ENCODE measurements at places on chromosomes 3 and 15.

- DNase-seq: no peak
These were observed 95.7 kb downstream of the SUCNR1 start for GRCh38 chr3:151969026-151969642.

GRCh38 chr15:82093774-82094211 is 48.0 kb upstream of the MEX3B start:
- no peak for DNase-seq

DNA sequence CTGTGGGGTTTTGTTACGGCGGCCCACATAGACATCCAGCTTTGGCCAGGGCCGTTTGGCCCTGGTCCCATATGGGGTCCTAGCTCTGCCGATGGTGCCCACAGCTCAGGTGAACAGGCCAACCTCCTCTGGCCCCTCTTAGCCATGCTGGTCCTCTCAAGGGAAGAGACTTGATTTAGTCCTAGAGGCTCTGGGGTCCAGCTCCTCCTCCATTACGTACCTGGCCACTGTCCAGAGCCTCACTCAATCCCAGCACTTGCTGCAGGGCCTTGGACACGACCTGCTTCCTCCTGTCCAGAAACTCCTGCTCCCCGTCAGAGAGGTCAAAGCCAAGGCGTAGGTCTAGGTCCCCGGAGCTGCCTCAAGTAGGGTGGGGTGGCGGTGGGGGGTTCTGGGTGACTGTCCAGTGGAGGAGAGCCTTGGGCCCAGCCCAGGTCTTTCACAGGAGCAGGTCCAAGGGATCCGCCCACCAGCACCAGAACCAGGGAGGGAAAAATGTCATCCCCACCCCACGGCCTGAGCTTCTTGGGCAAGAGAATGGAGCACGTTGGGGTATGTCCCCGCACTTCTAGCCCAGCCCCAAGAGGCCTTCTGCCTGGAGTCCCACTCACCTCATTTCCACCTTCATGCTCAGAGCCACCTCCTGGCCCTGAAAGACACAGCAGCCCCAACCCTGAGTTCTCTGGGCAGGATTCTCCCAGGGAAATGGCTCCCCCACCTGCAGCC is 6.8 kb downstream of the PLA2G4F start:
- no peak for DNase-seq

DNA sequence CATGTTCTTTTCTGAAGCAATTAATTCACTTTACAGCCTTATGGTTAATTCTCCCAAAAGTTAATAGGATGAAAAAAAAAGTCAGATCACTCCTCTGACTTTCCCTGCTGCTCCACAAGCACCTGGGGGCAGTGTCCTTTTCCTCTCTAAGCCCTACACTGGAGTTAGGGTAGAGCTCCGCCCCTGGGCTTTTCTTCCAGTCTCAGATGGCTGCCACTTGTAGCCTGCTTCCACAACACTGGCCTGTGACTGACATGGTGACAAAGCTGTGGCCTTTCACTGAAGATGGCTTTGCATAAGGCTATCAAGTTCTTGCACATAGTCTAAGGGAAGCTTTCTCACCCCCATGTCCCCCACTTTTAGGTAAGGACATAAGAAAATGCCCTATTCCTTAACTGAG is 1.3 kb upstream of the MON1A start:
- no peak for DNase-seq

- DNase-seq: no peak
These were observed 122.0 kb upstream of the ATP10A start for GRCh38 chr15:25985165-25985564.

GRCh38 chr15:79673416-79674123 is 223.2 kb downstream of the MTHFS start:
- DNase-seq: no peak

- no peak for DNase-seq
These were observed 18.0 kb upstream of the CEP152 start for GRCh38 chr15:48828906-48829305.

DNA sequence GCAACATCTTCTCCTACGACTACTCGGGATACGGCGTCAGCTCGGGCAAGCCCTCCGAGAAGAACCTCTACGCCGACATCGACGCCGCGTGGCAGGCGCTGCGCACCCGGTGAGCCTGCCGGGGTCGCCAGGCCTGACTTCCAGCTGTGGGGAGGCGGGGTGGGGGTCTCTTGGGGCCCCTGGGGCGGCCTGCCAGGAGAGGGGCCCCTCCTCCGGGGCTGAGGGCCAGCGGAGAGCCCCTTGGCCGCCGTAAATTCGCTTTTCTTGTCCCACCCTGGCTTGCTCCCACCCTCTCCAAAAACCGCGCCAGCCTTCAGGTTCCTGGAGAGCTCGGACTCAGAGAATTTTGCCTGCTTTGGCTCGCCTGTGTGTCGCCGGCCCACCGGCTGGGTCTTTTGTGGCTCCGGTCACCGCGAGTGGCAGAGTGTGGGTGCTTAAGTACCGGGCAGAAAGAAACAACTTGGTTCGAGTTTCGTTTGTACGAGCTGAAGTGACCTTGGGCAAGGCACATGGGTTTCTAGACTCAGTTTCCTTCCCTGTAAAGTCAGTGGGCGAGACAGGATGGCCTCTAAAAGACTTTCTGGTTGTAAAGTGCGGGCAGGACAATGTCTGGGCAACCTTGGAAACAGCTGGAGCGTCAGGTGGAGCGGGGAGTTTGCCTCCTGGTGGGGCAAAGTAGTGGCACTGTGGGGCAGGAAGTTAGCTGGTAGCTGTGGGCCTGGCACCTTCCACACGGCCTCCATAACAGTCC is 976 bp downstream of the ABHD17C start:
- DNase-seq: no peak

GRCh38 chr15:98155356-98155755 is 194.9 kb downstream of the ARRDC4 start:
- DNase-seq: no peak

DNA sequence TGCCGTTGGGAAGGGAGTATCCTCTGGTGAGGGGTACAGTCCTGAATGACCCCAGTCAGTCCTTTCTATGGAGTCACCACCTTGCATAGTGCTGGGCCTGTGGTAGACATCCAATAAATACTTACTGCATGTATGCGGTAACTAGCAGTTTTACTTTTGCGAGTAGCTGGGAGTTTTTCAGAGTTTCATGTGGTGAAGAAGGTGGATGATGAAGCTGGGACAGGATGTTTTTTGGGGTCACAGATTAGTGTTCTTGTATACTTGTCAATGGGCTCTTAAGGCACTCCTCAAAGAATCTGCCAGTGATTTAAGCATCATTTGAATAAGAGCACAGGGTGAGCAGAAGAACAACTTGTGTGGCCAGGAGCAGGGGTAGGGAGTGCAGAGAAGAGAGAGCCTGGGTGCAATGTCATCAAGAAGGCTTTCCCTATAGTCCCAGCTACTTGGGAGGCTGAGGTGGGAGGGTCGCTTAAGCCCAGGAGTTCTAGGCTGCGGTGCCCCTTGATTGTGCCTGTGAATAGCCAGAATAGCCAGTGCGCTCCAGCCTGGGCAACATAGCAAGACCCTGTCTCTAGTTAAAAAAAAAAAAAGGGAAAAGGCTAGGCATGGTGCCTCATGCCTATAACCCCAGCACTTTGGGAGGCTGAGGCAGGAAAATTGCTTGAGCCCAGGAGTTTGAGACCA is 22.1 kb downstream of the PPCDC start:
- no peak for DNase-seq

GRCh38 chr15:67373971-67374370 is 119.4 kb downstream of the IQCH start:
- DNase-seq: no peak

DNA sequence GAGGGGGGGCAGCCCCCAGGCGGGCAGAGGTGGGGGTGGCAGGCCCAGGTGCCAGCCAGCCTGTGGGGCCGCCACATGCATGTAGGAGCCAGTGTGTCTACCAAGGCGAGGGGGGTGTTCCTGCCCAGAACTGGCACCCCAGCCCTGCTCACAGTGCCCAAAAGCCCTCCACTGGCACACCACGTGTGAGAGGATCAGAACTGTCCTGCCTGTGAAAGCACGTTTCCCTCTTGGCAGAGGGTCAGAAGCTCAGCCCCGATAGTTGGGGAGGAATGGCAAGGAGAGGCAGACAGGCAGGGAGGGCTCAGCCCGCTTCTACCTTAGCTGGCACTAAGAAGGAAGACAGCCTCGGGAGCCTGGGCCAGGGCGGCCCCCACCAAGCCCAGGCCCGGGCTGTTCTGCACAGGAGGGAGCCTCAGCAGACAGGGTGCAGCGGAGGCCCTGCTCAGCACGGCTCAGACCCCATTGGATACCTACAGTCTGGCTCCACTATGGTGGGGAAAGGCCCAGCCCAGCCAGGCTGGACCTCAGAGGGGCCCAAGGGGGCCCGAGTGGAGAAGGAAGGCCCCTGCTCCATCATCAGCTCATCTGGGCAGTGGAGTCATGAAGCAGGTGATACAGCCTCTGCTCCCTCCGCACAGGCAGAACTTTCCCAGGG is 84.8 kb upstream of the LINGO1 start:
- no peak for DNase-seq
